ENCODE measurements at places on chromosomes 3 and 15.

- DNase-seq: no peak
These were observed 170.4 kb downstream of the KLHL25 start for GRCh38 chr15:85624291-85624801.

GRCh38 chr15:101378171-101378755 lies 83.2 kb upstream of the SNRPA1 start:
- peak; percentile 56 for DNase-seq

GRCh38 chr3:7973006-7973405 lies 528.6 kb upstream of the LMCD1 start:
- no peak for DNase-seq

DNA sequence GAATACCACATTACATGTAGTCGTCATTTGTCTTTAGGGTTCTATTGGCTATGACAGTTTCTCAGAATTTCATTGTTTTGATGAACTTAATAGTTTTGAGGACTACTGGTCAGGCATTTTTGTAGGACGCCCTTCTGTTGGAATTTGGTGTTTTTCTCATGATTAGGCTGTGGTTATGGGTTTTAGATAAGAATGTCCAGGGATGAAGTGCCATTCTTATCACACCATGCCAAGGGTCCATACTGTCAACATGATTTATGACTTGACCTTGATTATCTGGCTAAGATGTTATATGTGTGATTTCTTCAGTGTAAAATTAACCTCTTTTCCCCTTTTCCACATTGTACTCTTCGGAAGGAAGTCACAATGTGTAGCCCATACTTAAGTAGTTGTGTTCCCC lies 135.3 kb downstream of the DIPK2A start:
- DNase-seq: no peak

- DNase-seq: no peak
These were observed 264.7 kb upstream of the ROPN1 start for GRCh38 chr3:124256599-124256998.

- no peak for DNase-seq
These were observed 26.4 kb downstream of the FAH start for GRCh38 chr15:80179025-80179759.

DNA sequence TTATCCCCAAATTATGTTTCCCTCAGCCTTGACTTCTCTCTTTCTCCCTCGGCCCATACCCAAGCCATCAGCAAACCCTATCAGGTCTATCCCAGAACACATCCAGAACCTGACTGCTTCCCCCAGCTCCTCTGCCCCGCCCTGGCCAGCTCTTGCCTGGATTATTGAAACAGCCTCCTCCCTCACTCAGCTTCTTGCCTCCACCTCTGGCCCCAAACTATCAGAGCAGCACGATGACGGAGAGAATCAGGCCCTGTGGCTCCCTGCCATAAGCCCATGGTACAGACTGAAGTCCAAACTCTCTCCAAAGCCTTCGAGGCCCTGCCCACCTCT lies 105.3 kb upstream of the LINGO1 start:
- DNase-seq: no peak

DNA sequence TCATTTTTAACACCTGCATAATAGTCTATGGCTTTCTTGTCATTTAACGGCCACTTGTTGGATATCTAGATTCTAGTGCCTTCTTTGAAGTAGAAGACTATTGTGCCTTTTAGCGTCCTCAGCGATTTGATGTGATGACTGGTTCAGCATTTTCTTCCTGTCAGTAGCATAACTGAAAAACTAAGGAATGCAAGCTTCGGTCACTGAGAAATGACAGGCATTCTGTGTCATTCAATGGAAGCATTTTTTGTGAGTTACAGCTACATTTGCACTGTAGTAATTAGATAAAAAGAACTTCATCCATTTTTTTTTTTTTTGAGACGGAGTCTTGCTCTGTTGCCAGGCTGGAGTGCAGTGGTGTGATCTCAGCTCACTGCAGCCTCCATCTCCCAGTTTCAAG lies 10.3 kb downstream of the NEK11 start:
- DNase-seq: no peak

DNA sequence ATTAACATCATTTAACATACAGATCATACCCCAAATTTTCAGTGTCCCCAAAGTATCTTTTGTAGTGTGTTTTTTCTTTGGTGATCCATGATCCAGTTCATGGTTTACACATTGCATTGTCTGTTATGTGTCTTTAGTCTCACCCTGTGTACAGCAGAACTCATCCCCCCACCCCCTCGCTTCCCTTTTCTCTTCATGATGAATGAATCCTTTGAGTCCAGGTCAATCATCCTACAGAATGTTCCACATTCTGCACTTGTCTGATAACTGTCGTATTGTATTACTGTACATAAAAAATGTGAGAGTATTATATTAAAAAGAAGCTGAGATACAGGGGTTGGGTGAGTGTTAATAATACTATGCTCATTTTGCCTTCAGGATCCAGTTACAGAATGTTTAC lies 14.6 kb upstream of the NIT2 start:
- no peak for DNase-seq

DNA sequence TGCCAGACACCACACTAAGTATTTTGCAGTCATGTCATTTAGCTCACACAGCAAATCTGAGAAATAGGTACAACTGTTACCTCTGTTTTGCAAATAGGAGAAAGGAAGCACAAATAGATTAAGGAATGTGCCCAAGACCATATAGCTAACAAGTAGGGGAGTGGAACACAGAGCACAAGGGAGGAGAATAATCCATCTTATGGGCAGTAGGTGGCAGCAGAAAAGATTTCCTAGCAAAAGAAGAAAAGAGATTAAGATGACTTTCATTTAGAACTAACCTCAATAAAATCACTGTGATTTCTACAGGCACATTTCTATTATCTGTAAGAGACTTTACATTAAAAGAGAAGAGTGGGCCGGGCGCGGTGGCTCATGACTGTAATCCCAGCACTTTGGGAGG lies 49.1 kb downstream of the NR1I2 start:
- DNase-seq: no peak

GRCh38 chr3:50687916-50688315 lies 13.2 kb downstream of the DOCK3 start:
- DNase-seq: no peak

Data from NCI-H2171 treated with DMSO at 0.1 percent for 48 hours (cell line).